ENCODE measurements at places on chromosomes 2 and 18.

DNA sequence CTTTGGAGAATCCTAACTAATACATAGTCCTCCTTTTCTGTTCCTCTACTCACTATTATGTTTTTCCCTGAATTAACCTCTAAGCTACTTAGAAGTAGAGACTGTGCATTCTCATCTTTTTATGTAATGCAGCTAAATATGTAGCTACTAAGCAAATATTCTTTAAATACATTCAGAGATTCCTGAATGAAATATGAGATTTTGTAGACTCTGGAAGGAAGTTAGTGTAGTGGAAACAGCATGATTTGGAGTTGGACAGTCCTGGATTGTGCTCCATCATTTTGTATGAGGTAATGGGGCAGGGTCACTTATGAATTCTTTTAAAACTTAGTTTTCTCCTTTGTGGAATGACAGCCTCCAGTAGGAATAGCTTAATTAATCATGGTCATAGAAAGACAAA lies 24.7 kb upstream of the NT5C1B start:
- DNase-seq = no peak

DNA sequence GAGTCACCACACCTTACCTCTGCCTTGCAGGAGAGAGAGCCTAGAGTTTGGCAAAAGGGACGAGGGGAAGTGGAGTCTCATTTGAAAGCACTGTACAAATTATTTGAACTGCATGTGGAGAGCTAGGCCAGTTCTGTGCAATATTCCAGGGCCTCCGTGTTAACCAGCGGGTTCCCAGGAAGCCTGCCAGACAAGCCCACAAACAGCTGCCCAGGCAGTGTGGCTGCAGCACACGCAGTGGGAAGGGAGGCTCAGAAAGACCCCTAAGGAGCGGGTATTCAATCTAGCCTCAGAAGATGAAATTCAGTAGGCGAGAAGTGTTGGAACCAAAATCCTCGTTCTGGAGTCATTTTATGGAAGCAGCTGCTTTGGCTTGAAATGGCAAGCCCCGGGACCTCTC lies 30.7 kb downstream of the CNGA3 start:
- DNase-seq = no peak

GRCh38 chr2:29273004-29273684 lies 157.9 kb downstream of the CLIP4 start:
- no peak for DNase-seq

DNA sequence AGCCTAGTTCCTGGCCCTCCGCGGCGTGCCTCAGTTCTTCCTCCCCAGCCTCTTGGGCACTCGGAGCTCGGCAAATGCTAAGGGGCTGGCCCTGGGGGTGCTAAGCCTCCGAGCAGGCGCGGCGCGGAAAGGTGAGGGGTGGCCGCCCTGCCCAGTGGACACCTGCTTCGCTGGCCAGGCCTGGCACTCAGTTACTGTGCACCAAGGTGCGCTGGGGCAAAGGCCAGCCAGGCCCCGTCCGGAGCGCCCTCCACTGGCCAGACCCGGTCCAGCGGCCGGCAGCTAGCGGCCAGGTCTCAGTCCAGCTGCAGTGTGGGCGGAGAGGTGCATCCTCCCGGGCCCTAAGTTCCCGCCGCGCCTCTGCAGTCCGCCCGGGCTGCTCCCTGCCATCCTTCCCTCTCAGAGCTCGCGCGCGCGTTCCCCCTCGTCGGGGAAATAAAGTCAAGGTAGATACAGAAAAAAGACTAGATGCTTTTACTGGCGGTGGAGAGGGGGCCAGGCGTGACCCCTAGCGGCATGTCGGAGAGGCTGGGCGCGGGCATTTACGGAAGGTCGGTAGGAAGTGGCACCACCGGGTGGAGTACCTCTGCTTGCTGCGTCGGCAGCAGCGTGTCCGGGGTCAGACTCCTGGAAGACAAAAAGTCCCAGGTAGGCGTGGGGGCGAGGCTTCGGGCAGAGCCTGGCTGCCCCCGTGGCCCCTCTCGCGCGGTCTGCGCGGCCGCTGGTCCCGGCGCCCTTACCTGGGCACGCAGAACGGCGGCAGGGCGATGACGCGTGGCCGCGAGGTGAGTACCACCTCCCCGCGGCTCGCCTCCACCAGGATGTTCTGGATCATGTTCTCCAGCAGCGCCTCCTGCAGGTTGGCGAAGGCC lies 9.4 kb upstream of the CRYBA2 start:
- DNase-seq = peak; percentile 21

DNA sequence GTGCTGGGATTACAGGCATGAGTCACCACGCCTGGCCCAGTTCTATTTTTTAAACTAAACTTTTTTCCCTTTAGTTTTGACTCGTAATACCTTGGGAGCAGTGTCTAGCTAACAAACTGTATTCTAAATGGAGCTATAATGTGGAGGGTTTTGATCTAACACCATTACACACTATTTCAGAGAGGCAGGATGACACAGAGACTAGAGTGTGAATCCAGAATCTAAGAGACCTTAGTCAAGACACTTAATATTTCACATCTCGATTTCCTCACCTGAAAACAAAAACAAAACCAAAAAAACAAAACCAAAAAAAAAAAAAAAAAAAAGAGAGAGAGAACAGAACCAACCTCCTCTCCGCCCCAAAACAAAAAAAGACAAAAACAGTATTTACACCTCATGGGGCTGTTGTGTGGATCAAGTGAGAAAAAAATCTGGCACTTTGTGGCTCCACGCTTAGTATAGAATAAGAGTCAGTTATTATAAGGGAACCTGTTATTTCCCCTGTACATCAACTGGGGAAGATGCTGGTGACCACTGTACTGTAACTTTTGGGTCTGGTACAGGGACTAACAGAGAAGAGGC lies 31.3 kb downstream of the DARS1 start:
- no peak for DNase-seq

GRCh38 chr2:238425979-238426567 lies 654 bp upstream of the ASB1 start:
- DNase-seq = no peak

GRCh38 chr2:134240061-134240460 lies 13.8 kb upstream of the MGAT5 start:
- no peak for DNase-seq

DNA sequence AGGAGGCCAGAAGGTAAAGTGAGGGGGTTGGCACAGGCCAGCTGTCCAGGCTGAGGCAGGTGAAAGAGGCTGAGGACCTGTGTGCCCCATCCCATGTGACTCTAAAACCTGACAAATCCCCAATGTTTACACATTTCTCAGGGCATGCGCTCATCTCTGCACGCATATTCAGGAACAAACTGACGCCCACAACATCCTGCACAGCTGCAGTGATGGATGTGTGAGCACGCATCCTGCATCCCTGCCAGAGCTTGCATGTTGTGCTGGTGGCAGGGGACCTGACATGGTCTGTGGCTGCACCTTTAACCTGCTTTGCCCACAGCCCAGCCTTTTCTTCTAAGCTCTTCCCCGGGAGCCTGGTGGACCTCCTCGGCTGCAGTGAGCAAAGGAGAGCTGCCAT lies 83.1 kb downstream of the FBXO15 start:
- DNase-seq = no peak

GRCh38 chr2:224802407-224802806 lies 86.2 kb upstream of the CCDC195 start:
- no peak for DNase-seq

GRCh38 chr2:2800001-2800400 lies 468.9 kb upstream of the MYT1L start:
- DNase-seq = no peak

GRCh38 chr2:151344906-151345305 lies 12.5 kb upstream of the TNFAIP6 start:
- no peak for DNase-seq

DNA sequence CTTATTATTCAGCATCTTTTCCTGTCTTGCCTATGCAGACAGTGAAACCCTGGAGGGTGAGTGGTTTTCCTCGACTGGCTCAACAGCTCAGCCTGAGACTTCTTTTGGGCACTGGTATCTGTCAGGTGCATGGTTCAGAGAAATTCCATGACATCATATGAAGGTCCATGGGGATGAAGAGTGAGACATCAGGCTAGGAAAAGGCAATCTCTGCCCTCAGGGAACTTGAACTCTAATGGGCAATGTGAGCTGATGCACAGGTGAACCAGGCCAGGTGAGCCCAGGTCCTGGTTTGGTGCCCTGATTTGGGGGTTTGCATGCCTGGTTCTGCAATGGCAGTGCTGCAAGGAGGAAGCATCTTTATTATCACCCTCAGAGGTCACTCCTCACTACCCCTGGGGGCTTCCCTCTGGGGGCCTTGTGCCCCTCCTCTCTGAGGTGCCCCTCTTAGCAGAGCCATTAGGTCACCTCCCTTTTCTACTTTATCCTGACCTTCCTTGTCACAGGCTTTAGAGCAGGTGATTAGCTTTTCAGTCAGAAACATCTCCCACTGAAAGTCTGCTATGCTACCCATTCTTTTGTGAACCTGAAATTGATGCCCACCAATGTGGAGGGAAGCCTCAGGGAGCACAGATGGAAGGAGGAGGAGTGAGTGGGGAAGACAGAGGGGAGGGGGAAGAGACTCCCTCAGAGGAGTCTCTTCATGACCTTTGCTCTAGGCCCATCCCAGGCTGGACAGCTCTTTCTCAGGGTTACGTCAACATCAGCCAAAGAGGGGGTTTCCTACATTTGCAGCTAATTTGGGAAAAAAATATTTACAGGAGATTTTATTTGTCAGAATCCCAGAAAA lies 47.3 kb downstream of the MERTK start:
- no peak for DNase-seq

DNA sequence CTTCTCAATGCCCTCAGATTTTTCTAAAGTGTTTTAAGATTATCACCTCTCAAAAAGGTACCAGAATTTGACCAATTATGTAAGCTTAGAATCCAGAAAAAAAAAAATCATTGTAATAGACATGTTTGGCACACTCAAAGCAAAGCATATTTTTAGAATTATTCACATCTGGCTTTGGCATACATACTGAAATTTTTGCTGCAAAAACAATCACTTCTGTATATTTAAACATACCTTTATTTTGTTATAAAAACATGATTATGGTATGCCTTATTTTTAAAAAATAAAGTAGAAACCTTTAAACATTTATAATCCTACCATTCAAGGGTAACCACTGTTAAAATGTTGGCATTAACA lies 143.3 kb downstream of the ESCO1 start:
- no peak for DNase-seq

GRCh38 chr2:186842373-186842772 lies 6.6 kb downstream of the ZSWIM2 start:
- no peak for DNase-seq

DNA sequence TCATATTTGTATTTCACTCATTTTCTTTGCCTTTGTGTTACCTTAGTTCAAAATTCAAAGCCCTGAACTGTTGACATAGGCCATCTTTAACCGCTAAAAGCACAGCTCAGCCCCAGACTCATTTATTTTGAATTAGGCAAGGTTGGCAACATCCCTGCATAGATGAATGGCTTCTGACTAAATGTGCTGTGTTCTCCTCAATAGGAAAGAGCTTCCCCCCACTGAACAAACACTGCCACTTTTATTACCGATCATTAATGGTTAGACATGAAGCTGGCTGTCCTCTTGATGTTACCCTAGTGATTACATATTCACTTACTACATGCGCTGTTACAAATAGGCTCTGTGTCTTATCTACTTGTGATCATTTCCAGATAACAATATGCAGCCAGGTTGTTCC lies 170.7 kb downstream of the ADCYAP1 start:
- DNase-seq = no peak

DNA sequence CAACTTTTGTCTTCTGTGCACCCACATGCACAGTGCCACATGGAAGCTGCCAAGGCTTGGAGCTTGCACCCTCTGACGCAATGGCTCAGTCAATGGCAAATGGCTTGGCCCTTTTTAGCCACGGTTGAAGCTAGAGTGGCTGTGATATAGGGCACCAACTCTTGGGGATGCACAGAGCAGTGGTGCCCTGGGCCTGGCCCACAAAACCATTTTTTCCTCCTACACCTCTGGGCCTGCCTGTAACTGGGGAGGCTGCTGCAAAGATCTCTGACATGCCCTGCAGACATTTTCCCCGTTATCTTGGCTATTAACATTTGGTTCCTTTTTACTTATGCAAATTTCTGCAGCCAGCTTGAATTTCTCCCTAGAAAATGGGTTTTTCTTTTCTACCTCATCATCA lies 74.9 kb downstream of the ZDBF2 start:
- no peak for DNase-seq

DNA sequence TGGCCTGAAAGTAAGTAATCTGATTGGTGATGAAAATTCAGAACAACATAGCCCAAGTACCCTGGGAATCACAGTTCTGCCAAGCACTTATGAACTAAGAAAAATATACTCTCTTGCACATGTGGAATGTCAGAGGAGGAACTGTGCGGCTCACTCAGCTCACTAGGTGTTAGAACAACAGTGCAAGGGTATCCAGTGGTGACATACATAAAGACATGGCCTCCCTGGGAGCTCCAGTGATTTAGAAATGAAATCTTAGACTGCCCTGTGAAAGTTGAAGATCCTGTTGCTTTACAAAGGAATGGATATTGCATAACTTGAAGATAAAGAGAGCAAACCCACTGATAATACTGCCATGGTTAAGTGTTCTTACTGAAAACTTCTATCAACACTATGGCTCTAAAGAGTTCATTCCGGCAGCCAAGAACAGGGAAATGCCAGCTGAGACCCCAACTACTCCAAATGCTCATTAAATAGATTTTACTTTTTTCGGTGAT lies 246.2 kb downstream of the ARHGAP15 start:
- DNase-seq = no peak

DNA sequence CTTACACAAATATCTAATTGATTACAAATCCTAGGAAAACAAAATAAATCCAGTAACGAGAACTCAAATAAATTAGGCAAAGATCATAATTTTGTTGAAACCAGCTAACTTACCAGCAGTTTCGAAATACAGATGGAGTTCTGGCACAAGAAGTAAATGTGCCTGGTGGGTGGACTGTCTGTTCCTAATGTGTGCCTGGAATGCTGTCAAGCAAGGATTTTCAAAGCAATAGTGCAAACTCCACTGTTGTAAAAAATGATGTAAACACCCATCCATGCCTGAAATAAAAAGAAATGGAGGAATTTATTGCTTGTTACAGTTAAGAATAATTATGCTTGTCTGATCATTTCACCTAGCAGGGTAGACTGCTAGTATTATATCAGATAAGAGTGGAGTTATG lies 423.9 kb upstream of the MAP2 start:
- no peak for DNase-seq

GRCh38 chr18:66616523-66616983 lies 12.7 kb upstream of the CDH19 start:
- DNase-seq = no peak

DNA sequence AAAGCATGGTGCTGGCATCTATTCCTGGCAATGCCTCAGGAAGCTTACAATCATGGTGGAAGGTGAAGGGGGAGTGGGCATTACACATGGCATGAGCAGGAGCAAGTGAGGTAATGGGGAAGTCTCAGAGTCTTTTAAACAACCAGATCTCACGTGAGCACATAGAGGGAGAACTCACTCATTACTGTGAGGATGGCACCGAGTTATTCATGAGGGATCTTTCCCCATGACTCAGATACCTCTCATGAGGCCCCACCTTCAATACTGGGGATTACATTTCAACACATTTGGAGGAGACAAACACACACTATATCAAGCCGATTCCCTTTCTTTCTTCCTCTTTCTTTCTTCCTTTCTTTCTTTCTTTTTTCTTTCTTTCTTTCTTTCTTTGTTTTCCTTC lies 47.9 kb upstream of the FANCL start:
- DNase-seq = no peak
